GM04504 (cell line): ENCODE measurements at places on chromosomes 4 and X.

GRCh38 chr4:58761563-58761962 is 1651.4 kb upstream of the IGFBP7 start:
- no peak for DNase-seq

DNA sequence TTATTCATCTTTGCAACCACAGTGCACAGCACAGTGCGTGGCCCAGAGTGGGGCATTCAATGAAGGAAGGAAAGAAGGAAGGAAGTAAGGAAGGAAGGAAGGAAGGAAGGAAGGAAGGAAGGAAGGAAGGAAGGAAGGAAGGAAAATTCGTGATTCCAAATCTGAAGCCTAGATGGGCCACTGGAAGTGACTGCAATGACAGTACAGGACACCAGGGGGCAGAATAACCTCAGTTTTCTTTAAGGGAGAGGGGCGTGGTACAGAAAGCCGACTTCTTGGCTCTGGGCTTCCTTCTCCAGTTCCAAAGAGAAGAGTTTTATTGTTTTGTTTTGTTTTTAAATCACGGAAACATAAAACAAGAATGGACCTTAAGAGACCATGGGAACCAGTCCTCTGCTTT is 47.8 kb downstream of the APLN start:
- no peak for DNase-seq

DNA sequence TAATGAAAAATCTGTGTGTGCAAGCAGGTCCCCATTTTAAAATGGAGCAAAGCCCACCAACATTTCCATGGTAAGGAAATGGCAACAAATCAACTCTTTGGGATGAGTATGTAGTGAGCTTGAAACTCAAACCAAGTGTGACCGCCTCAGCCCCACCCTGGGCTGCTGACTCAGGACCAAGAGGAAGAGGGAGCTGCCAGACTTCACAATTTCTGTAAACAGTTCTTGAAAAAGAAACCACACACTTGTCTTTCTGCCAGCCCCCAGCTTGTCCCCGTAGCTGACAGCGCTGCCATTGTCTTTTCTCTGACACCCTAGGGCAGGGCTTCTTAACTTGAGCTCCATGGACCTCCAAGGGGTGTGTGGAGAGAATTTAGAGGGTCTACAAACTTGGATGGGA is 10.3 kb downstream of the RTL5 start:
- DNase-seq = peak; percentile 58

GRCh38 chrX:73448379-73448778 is 1.5 kb downstream of the CDX4 start:
- no peak for DNase-seq

DNA sequence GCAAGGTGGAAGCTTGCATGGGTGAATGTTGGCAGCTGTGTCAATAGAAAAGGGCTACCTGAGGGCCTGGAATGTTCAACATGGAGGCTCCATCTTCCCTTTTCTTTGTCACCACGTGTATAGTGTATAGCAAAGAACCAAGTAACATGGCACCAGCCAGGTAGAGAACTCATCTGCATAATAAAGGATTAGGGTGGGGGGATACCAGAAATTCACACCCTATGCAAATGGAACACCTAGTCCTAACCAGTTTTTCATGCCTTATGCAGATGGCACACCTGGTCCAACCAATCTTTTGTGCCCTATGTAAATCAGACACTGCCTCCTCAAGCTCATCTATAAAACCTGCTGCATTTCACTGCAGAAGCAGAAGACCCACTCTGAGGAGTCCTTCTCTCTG is 169.6 kb upstream of the GLRA2 start:
- no peak for DNase-seq

DNA sequence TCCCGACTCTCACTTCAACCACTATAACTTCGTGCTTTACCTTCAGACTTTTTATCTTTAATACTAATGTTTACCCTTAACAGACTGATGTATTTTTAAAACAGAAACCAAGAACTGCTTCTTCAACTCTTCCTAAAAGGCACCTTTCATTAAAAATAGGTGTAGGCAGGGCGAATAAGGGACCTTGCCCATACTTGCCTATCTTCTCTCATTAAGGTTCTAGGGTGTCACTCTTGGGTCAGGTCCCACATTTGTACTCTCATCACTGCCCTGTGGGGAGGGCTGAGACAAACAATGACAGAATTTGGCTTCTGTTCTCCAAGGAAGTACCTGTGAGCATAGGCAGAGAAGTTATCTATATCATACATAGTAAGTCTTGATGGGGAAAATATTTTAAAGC is 69.7 kb downstream of the ANKRD50 start:
- no peak for DNase-seq

DNA sequence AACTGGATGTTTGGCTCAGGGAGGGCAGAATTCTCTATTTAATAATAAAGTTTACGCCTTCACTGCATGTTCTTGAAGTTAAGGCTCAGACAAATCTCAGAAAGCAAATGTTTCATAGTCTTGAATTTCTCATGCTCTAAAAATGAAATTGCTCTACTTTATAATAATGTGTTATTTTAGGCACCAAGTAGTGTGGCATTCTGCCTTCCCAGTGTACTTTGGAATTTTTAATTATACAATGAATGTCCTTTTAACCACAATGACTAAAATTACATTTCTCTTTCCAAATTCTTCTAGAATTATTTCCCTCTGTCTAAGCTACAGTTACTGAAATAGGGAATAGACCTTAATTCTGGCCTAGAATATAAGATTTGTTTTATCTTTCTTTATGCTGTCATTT is 97.9 kb upstream of the PDE5A start:
- DNase-seq = no peak

GRCh38 chrX:136047969-136048368 is 62.7 kb downstream of the SLC9A6 start:
- DNase-seq = no peak

GRCh38 chrX:100373673-100374072 is 36.4 kb downstream of the PCDH19 start:
- DNase-seq = no peak

DNA sequence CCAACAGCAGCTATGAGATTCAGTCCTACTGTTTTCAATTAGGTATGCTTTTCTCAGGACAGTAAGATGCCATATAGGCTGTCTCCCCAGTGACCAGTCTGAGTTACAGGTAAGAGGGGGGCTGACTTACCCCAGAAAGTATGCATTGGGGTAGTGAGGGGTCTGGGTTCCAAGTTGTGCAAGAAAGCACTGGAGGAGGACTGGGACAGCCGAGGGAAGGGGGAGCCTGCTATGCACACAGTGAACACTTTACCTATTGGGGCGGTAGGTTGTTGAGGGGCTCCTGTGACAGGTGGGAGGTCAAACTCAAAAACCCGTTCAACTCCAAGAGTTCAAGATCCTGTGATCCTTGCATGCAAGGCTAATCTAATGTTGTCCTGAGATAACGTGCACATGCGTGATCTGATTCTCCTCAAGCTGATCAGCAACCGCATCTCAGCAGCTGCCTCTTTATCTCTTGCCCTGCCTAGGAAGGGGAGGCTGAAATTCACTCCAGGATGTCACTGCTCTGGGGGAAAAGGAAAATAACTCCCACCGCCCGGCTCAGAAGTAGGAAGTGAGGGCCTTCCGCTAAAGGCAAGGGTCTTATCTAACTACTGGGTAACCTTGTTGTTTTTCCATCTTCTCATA is 108.8 kb upstream of the KIT start:
- DNase-seq = no peak

GRCh38 chrX:56786889-56787733 is 58.1 kb downstream of the NBDY start:
- DNase-seq = no peak

- no peak for DNase-seq
These were observed 291.9 kb downstream of the BMPR1B start for GRCh38 chr4:95049551-95050233.

- no peak for DNase-seq
These were observed 102.9 kb downstream of the KCNIP4 start for GRCh38 chr4:21845663-21846062.

DNA sequence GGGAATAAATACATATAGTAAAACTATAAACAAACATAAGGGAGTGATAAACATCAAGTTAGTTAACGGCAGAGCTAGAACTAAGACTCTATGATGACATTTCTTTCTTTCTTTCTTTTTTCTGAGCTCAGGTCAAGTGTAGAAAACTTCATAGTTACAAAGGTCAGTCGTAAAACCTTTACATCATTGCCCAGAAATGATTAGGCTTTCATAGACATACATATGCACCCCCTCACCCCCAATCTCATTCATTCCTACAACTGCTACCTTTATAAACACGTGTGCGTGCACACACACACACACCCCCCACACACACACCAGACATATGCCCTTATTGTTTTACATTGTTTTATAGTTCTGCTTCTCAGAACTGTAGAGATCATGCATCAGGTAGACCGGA is 5.7 kb downstream of the EIF1AX start:
- no peak for DNase-seq

GRCh38 chr4:85777908-85778631 is 303.1 kb downstream of the ARHGAP24 start:
- DNase-seq = no peak

GRCh38 chr4:189940178-189941004 is at the start of gene FRG1:
FRG1 (plus strand) TSS chr4:189940872; CDS start chr4:189941010, 138 bp downstream.
- DNase-seq = peak; percentile 91

DNA sequence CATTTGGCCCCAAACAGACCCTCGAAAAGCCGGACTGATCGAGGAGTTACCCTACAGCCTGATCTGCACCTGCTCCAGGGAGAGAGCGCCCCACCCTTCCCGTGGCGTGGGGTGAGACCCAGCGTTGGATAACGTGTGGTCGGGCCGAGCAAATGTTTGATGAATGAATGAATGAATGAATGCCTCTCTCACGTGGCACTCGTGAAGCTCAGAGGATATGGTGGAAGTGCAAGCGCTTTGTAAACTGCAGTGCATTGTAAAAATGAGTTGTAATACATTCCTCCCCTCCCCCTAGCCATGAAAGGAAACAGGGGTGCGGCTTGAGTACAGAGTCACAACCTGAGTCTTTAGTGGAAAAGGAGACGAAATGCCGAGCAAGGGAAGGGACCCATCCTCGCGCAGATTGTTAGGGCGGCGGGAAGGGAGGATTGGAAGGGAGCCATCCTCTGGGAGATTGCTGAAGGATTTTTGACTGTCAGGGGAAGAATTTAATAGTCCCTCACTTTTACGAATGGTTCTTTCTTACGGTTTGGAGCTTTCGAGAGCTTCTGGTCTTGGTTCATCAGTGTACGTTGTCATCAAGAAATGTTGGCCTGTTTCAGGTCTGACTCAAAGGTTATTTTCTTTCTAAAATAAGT is 772 bp upstream of the FBXW7 start:
- no peak for DNase-seq

DNA sequence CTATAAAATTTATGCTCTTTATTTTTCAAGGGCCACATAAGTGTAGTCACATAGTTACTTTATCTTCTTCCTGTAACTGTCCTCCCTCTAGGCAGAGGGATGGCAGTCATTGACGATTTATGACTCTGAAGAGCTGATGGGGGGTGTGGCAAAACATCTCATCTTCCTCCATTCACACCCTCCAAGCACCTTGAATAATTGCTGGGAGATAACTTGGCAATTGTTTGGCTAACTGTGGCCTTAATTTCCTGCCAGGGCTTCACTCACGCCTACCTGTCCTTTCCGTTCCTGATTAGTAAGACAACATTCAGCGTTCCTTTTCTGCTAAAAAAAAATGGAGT is 329.2 kb downstream of the ARHGAP10 start:
- DNase-seq = no peak
